ENCODE measurements at places on chromosomes 2 and 18.
A peak's percentile ranks its signal among the peaks of the same experiment; 100 is the strongest.

DNA sequence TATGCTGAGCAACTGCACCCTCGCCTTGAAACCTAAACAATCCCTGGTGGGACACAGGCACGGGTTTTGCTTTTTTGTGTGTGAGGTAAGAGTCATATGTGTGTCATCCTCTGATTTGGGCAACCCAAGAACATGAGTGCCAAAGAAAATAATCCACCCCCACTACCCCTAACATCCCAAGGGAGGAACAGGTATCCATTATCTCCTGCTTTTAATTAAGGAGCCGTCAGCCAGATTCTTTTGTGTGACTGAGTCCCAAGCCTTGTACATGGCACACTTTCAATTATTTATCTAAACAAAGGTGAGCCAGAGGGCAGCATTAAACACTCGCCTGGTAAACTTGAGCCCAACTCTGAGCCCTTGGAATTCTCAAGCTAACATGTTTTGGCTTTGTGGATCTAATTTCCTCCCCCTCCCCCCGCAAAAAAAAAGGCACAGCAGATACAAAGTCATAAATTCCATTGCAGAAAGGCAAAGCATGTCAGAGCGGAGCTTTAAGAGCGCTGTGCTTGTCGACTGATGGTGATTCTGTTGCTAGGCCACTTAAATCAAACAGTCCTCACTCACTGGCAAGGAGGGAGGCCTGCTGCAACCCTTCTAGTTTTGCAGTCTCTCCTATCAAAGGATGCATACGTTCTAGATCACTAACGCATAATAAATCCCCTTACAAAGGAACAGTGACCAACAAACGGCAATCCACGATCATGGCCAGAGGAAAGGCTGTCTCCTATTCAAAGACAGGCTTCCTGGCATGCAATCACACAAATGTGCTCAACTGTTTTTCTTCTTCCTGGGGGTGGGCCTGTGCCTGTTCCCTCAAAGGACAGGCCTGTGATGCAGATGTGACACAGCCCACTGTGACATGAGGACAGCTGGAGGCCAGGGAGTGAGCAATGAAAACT lies 143.5 kb upstream of the LMAN1 start:
- DNase-seq: peak; percentile 43

- DNase-seq: no peak
These were observed 36.7 kb downstream of the DYNC1I2 start for GRCh38 chr2:171723716-171724683.

DNA sequence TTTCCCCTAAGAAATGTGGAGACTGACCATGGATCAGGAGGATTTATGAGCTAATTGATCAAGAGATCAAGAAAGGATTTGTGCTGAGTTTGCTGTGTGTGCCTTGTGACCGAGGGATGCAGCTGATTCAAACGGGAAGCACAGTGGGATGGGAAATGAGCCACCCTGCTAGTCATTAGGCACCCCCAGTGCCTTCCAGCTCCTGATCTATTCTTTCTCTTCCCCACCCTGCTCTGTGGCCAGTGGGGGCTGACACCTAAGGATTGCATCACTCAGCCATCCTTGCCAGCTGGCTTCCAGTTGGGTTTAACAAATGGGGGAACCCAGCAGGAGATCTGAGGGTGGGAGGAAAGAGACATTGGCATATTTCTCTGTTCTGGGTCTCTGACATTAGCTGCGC lies 132.2 kb upstream of the CXCR4 start:
- DNase-seq: no peak

GRCh38 chr2:47323009-47323821 lies 79.7 kb upstream of the MSH2 start:
- DNase-seq: peak; percentile 62

DNA sequence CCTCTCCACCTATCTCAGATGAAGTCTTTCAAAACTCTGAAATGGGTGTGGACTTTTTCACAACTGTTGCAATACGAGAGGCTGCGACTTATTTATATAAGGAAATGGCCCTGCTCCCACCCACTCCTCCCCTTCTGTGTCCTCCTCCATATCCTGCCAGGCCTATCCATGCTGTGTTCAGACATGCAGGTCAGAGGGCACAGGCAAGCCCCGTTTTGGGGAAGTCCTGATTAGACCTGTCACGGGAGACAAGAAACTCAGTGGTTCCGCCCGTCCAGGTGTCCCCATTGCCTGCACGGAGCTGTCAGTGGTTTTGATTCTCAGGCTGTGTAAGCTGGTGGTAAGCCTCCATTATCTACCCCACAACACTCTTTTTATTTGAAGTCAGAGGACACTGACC lies 99.6 kb upstream of the MGAT5 start:
- no peak for DNase-seq

- DNase-seq: no peak
These were observed 74.4 kb upstream of the CTDP1 start for GRCh38 chr18:79604913-79605880.

- no peak for DNase-seq
These were observed 269.8 kb upstream of the MMADHC start for GRCh38 chr2:149857344-149857743.

GRCh38 chr2:84839851-84840250 lies 41.0 kb downstream of the TRABD2A start:
- DNase-seq: no peak

DNA sequence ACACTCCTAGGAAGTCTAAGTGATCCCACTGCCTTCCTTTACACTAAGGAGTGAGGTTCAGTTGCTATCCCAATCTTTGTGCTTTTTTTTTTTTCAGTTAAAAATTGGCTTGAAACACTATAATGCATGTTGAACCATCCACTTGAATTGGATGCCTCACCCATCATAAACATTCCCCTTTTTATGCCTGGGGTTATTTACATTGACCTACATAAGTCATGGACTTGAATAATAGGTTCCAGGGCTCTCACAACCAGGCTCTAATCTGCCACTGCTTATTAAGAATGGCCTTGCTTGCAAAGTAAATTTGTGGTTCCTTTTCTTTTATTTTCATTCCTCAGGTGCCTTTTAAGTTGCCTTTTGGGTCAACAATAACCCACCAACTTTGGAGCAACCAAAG lies 236.1 kb upstream of the MEIS1 start:
- no peak for DNase-seq

DNA sequence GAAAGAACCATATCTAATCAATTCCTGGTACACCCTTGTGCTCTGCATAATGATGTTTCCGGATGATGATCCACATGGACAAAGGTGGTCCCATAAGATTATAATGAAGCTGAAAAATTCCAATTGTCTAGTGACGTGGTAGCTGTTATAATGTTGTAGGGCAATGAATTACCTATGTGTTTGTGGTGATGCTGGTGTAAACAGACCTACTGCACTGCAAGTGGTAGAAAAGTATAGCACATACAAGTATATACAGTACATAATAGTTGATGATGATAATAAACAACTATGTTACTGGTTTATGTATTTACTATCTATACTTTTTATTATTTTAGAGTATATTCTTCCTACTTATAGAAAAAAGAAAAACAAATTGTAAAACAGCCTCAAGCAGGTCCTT lies 8.4 kb downstream of the DGKD start:
- DNase-seq: no peak

GRCh38 chr2:222972420-222972819 lies 79.6 kb upstream of the KCNE4 start:
- DNase-seq: no peak

DNA sequence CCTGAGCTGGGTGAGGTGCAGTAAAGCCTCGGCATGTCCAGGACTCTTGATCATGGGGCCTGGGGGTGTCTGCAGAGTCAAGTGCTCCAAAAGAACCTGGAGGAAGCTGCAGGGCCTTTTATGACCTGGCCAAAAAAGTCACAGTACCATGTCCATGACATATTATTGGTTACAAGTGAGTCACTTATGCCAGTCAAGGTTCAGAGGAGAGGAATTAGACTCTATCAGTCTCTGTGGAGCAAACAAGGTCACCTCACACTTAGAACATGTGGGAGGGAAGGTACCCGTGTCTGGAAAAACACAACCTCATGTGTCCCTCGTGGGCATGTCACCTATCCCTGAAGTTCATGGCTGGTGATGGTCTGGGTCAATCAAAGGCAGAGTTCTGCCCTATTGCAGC lies 465.7 kb downstream of the FBXO15 start:
- no peak for DNase-seq

GRCh38 chr18:35707247-35707646 lies 125.7 kb downstream of the GALNT1 start:
- DNase-seq: no peak

DNA sequence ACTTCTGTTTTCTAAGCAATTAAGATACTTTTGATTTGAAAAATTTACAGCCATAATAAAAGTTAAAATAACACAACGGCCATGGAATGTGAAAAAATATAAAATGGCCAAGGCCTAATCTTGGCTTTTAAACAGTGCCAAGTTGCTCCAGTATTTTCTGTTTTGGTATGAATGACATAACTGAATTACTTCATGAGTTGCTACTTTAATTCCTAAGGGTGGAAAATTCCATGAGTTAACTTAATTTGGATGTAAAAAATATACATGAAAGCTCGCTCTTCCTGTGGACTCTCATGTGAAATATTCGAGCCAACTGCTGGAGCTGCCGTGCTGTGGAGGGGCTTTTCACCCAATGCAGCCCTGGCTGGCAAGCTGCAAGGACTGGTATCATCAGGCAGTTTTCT lies 286.0 kb upstream of the CCDC68 start:
- no peak for DNase-seq

GRCh38 chr18:63022429-63023022 lies 297.0 kb downstream of the BCL2 start:
- no peak for DNase-seq

DNA sequence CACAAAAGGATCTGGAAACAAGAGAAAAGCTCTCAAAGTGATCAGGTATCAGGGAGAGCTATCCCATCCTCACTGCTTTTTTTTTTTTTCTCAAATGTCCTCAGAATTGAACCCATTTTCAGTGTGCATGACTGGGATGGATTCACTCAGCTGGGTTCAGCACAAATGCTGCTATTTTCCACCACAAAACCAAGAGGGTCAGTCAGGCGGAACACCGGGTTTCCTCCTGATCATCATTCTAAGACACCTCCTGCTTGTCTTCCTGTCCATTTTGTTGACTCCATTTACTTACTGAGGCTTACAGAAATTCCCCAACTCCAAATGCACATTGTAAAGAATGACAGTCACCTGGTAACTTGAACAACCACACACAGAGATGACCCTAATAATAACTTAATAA lies 39.9 kb downstream of the CYRIA start:
- no peak for DNase-seq

DNA sequence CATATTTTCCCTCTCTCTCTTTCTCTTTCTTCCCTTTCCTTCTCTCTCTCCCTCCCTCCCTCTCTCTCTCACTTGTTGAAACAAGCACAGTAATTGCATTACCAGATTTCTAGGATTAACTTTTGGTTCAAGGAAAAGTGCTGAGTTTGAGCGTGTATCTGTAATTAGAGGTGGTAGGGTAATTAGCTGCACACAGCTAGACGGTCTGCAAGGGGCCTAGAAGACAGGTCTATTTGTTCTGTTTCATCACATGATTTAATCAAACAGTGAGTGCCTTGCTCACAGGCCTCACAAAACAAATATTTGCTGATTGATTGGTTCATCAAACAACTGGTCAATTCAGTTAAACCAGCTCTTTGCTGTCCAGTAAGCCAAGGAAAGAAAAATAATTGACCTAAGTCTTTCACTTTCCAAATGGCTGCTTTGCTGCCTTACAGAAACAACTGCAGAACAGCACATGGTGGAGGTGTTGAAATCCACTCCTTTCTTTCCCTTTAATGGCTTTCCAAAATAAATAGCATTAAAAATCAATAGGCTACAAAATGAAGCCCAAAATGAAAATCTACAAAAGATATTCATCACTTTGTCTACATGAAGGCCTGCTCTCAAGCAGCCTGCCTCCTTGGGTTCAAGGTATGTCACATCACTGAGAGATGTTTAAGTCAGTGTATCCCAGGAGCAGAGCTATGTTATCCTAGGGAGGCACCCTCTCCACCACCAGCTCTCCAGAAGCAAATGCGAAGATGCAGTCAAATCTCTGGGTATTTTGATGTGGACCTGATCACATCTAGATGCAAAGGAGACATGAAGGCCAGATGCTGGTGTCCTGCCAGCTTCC lies 264.4 kb upstream of the SIX2 start:
- no peak for DNase-seq

DNA sequence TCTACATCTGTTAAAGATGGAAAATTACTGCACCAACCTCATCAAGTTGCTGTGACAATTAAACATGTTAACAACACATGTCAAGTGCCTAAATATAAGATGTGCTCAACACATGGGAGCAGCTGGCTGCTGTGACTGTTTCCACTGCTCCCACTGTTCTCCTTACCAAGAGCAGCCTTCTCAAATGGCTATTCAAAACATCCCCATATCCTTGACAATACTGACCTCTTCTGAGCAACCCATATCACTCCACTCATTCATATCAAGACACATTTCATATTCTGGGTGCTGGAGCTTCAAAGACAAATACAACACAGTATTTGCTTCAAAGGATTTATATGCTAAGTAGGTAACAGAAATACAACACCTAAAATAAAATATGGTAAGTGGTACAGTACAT lies 60.3 kb downstream of the PIAS2 start:
- DNase-seq: no peak

DNA sequence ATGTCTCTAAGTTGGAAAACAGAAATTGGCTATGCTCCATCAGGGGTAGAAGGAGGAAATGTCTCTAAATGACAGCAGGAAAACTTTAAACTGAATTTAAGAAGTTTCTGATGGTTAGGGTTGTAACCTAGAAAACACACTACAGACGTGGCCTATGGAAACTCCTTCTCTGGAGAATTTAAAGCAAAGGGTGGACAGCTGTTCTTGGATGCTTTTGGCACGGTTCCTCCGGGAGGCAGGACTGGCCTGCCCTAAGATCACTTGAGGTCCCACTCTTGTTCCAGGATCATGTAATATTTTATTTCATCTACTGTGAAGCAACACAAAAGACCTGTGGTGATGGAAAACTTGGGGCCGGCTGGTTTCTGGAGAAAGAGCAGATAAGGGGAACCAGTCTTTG lies 77.0 kb downstream of the NRP2 start:
- no peak for DNase-seq

DNA sequence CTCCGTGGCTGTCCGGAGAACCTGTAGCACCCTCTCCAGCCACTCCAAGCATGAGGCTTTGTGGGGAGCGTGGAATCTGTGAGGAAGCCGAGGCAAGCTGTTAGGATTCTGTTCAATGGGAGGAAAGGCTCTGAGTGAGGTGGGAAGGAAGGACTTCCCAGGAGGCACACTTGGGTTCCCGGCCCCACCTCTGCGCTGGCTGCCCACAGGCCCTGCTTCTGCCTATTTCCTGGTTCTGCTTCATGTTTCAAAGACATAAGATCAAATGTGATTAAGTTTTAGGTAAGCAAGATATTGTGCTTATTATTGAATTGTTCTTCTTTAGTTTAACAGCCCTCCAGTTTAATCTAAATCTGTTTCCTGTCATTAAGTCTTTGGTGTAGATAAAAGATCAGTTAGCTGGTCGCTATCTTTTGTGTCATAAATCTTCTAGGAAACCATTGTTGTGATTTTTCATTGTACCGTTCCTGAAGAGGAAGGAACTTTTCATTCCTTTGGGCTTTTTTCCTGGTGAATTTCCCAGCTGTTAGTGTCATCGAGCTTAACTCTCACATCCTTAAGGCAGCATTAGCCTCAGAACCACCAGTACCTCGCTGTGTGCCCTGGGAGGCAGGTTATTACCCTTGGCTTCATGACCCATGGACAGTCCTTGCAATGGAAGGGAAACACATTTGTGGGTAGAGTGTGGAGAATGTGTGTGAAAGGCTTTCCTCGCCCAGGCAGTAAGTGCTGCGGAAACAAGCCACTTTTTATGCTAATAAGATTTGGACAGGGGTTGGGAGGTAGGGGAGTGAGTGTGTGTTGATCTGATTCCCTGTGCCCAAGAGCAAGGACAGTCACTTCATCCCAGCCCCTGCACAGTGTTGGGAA lies 61.9 kb upstream of the ALPP start:
- DNase-seq: no peak

GRCh38 chr2:28312307-28313219 lies 80.1 kb upstream of the FOSL2 start:
- DNase-seq: no peak

Data from HS-27A (cell line).